GM23338 (cell line): ENCODE measurements at places on chromosomes 11 and 22.

DNA sequence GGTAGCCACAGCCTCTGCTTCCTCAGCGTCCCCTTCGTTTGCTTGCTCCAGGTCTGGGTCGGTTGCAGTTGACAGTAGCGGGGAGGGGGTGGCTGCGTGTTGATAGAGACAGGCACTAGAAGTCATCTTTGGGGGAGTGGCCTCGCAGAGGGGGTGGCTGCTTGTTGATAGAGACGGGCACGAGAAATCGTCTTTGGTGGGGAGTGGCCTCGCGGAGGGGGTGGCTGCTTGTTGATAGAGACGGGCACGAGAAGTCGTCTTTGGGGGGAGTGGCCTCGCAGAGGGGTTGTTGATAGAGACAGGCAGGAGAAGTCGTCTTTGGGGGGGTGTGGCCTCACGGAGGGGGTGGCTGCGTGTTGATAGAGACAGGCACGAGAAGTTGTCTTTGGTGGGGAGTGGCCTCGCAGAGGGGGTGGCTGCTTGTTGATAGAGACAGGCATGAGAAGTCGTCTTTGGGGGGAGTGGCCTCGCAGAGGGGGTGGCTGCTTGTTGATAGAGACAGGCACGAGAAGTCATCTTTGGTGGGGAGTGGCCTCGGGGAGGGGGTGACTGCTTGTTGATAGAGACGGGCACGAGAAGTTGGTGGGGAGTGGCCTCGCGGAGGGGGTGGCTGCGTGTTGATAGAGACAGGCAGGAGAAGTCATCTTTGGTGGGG is 328.3 kb downstream of the TBC1D22A start:
- peak; percentile 69 for DNase-seq

- no peak for DNase-seq
These were observed 62.4 kb downstream of the PARVG start for GRCh38 chr22:44242946-44243724.

DNA sequence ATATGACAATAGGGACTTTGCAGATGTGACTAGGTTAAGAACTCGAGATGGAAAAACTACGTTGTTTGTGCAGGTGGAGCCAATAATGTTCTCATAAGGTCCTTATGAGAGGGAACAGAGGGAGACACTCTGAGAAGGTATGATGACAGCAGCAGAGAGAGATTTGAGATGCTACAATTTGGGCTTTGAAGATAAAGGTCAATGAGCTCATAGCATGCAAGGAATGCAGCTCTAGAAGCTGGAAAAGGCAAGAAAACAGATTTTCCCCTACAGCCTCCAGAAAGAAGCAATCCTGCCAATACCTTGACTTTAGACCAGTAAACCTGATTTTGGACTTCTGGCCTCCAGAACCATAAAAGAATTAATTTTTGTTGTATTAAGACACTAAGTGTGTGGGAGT is 21.1 kb downstream of the FAM76B start:
- DNase-seq: peak; percentile 35

GRCh38 chr11:118536726-118537125 is 5.7 kb downstream of the TMEM25 start:
- DNase-seq: no peak

GRCh38 chr22:38401336-38402084 is 53.5 kb downstream of the KCNJ4 start:
- no peak for DNase-seq

GRCh38 chr11:130555251-130555841 is 106.9 kb downstream of the ADAMTS15 start:
- DNase-seq: no peak

- no peak for DNase-seq
These were observed 11.1 kb downstream of the SGSM3 start for GRCh38 chr22:40381461-40381860.

GRCh38 chr11:57675176-57675941 is 7.4 kb downstream of the ZDHHC5 start:
- no peak for DNase-seq

- DNase-seq: no peak
These were observed 64.7 kb upstream of the CTSC start for GRCh38 chr11:88402192-88402715.

- no peak for DNase-seq
These were observed 78.3 kb downstream of the EMSY start for GRCh38 chr11:76523147-76523546.

GRCh38 chr11:102933627-102934026 is 21.9 kb downstream of the MMP13 start:
- DNase-seq: no peak

- no peak for DNase-seq
These were observed 338.8 kb upstream of the KIRREL3 start for GRCh38 chr11:127339376-127339775.

GRCh38 chr22:20542736-20543135 is 35.3 kb downstream of the MED15 start:
- no peak for DNase-seq

- DNase-seq: peak; percentile 83
These were observed 13.2 kb downstream of the POLA2 start for GRCh38 chr11:65274735-65275682.

- no peak for DNase-seq
These were observed 21.1 kb downstream of the EIF3L start for GRCh38 chr22:37870273-37870672.

GRCh38 chr22:22907551-22908494 is 20.2 kb downstream of the IGLL5 start:
- no peak for DNase-seq

GRCh38 chr11:111976767-111977145 is 39.6 kb downstream of the DIXDC1 start:
- peak; percentile 78 for DNase-seq

DNA sequence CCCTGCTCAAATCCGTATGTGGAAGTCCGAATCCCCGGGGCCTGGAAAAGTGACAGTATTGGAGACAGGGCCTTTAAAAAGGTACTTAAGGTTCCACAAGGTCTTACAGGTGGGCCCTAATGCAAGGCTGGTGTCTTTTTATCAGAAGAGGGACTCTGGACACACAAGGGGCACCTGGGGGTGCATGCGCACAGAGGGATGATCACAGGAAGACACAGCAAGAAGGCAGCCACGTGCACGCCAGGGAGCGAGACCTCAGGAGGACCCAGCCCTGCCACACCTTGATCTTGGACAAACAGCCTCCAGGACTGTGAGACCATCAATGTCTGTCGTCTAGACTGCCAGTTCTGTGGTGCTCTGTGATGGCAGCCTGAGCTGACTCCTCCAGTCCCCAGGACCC is 96.5 kb downstream of the SHANK2 start:
- no peak for DNase-seq

DNA sequence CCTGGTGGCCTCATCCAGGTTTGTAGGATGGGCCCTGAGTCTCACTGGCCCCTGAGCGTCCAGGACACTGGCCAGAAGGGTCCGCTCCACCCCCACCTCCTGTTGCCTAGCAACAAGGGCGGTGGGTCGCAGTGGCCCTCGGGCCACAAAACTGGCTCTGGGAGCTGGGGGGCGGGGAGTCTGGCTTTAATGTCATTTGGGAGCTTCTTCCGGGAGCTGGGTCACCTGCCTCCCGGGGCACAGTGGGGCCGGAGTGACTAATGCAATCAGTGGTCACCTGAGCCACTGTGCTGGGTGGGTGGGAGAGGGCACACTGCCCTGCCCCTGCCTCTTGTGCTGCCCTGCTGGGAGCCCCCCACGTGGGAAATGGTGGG is 2.6 kb downstream of the TH start:
- no peak for DNase-seq

GRCh38 chr11:100296051-100296679 is 390.9 kb upstream of the ARHGAP42 start:
- no peak for DNase-seq

DNA sequence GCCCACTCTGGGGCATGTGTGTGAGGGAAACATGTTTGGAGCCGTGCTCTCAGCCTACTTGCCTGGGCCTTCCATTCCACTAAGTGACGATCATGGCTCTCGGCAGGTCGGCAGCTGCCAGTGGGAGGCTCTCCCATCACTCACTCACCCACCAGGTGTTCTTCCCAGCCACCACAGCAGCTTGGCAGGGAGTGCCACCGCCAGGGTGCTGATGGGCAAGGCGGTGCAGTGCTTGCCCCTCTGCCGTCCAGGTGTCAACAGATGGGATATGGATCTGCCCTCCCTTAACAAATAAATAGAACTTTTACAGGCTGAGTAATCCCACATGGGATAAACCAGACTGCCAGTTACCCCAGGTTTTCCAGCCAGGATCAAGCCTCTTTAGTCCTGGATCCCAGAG is 205.5 kb upstream of the TMEM45B start:
- no peak for DNase-seq

GRCh38 chr11:122179961-122180834 is 64.2 kb upstream of the BLID start:
- DNase-seq: no peak

- DNase-seq: no peak
These were observed 102.5 kb downstream of the KIAA1671 start for GRCh38 chr22:25054943-25055511.

GRCh38 chr22:43945632-43946383 is 9.4 kb upstream of the SAMM50 start:
- peak; percentile 81 for DNase-seq

DNA sequence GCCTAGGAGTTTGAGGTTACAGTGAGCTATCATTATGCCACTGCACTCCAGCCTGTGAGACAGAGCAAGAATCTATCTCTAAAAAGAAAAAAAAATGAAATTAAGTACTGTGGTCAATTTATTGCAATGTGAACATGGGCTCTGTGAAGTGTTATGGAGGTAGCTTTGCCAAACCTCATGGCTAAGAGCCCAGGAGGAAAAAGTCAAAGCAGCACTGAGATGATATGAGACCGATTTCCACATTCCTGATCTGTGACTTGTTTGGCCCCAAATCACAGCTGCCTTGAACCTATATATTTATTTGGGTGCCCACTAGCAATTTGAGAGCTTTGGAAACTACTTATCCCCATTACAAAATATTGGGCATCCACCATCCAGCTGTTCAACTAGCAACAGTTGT is 29.8 kb upstream of the TMEM135 start:
- DNase-seq: no peak

- DNase-seq: no peak
These were observed 3.1 kb upstream of the EHD1 start for GRCh38 chr11:64881476-64881875.

DNA sequence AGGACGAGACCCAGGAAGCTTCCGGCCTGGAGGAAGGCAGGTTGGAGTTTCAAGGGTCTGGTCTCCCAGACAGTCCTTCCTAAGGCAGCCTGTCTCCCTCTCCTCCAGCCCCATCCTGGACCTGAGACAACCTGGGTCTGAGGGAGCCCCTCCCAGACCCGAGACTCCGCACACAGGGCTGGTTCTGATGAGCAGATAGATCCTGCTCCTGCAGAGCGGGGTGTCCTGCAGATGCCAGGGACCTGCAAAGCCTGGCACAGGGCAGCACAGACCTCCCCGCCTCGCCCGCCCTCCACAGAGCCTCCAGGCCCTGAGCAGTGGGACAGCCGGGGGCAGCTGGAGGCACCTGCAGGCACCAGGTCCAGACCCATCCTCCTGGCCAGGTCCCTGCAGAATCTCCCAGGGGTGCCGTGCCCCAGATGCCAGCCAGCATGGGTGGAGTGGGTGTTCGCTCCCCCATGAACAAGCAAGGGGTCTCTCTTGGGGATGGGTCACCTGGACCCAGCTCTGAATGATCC is 7.8 kb downstream of the PIM3 start:
- DNase-seq: no peak

- no peak for DNase-seq
These were observed 32.8 kb upstream of the SUSD2 start for GRCh38 chr22:24148266-24149197.

DNA sequence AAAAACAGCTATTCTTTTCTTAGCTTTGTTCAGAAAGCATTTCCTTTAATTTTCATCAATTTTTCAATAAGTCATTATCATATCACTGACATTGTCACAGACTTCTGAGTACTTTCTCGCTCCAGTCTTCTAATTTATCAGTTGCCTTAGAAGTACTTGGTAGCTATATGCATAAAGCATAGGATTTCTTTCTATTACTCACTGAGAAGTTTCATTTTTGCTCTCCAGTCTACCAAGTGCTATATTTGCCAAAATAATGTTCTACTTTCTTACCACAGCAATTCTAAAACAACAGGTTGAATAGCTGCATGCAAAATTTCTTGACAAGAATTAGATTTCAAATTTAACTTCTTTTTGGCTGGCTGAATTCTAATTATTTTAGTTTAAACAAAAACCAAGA is 116.3 kb downstream of the STK33 start:
- DNase-seq: no peak

DNA sequence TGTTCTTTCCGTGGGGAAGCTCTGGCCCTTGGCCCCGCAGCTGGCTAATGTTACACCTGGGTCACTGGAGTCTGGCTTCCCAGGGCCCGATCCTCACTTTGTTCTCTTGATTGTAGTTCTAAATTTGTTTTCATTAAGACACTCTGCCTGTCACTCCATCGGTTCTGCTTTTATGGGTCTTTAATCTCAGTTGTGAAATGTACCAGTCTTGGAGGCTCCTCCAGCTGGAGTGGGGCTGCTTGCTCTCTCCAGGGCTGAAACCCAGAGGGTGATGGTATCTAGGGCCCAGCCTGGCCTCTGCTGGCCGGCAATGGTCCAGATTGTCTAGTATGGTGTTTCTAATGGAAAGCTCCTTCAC is 352.9 kb downstream of the TENM4 start:
- DNase-seq: no peak

- no peak for DNase-seq
These were observed 20.9 kb downstream of the TCP11L1 start for GRCh38 chr11:33060271-33060670.

DNA sequence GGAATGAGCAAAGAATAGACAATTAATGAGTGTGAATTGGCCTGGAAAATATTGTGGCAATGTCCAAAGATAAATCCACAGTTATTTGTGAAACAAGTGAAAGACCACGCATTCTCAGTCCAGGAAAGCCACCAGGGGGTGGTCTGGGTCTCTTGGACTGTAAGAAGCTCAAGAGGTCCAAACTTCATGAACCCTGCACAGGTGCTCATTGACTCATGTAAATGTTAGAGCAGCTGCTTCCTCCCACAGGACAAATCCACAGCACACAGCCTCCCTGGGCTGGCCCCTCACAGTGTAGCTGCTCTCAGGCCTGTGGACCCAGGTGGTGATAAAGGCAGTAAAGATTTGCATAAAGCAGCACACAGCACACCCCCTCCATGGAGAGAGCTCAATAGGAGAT is 114.0 kb downstream of the ZNF280B start:
- no peak for DNase-seq
